ENCODE measurements at places on chromosomes 5 and 9.

DNA sequence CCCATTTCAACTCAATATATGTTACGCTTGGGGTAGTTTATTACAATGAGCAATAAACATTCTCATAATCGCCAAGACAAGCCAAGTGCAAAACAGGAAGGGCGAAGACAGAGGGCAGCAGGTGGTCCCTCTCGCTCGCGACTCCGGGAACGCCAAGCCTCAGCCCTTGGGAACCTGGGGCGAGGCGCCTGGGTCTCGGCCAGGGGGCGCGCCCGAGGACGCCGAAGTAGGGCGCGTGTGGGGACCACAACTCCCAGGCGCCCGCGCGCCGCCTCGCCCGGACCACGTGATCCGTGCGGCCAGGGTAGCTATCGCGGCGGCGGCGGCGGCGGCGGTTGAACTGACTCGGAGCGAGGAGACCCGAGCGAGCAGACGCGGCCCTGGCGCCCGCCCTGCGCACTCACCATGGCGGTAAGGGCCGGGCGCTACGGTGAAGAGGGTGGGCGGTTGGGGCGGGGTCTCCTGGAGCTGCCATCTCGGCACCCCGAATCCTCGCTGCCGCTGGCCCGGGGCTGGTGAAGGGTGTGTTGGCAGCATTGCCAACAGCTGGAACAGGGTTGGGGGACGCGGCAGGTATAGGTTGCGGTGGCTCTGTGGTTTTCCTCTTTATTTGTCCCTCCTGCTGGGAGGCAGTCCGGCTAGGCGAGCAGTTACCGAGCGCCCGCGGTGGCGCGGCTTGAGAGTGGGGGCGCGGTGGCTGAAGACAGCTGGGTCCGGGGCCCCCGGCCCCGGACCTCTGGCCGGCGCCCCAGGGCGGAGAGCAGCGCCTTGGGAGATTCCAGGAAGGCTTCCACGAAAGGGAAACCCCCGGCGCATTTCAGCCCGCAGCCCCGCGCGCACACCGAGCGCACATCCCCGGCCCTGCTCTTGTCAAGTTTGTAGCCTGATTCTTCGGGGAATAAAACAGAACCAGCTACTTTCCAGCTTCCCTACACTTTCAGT lies at the start of gene SLC31A2:
TSS of gene SLC31A2 (plus strand) at position 338 of the 942 bp plus-strand sequence. CDS start at position 406, 68 bp downstream.
- DNase-seq: peak; percentile 79

DNA sequence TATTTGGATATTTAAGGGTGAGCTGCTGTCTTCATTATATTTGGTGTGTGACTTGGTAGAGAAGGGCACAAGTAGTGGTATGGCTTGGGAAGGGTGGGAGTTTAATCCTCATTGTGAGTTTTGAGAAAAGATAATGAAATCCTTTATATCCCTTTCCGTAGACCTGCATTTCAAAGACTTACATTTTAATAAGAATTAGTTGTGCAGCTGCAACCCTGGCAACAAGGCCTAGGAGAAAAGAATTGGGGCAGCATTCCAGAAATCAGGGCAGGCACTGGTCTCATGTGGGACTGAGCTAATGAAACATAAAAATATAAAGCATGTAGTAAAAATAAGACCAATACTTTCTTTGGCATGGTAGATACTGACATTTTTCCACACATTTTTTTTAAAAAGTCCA lies 60.5 kb downstream of the CDC42SE2 start:
- no peak for DNase-seq

- no peak for DNase-seq
These were observed at the start of gene ABCA2 for GRCh38 chr9:137027369-137028262. Gene ABCA2, minus strand, starts transcription at chr9:137028237. Its CDS starts 97 bp downstream, at chr9:137028140.

DNA sequence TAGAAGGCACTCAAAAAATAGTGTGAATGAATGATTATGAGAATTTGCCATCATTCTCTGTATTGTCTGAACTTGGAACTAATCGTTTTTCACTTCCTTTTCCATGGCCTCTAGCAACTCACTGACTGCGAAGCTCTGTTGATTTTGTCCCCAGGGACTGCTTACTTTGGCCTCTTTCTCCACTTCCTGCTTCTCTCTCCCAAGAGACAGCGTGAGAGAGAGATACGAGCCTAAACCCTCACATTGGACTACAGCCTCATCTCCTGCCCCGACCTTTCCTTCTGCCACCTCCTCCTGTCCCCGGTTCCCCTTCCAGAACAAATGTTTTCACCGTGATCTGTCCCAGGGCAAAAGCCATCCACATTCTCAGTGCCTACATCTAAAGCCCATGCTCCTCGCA lies 300.8 kb upstream of the PANK3 start:
- DNase-seq: no peak

DNA sequence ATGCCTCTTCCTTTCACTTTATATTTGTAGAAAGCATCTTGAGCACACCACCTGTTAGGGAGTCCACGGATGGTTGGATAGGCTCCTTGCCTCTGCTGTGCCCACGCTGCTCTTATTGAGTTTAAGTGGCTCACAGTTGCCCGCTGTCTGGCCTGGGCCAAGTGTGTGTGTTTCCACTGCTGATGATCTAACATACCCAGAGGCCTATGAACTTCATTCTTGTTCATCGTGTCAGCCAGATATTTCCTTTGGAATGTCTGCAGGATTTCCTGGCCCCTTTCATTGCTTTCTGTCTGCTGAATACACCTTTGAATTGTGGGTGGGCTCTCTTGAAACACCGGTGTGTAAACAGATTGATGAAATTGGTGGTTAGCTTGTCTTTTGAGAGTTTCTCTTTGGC lies 46.6 kb downstream of the MVB12B start:
- DNase-seq: no peak

DNA sequence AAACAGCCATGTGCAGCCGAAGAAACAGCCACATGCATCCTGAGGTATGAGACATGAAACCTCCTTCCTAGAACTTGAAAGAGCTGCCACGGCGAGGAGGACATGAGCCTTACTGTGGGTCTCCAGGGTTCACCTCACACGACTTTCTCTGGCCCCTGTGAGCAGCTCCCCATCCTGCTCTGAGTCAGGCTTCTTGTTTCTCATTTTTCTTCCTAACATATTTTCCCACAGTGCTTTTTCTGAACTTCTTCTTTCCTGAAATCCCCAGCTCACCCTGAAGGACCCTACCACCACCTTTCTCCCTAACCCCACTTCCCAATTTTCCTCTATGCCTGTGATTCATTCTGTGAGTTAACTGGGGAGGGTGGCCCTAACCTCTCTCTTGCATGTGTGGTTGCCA lies 33.7 kb upstream of the ADRB2 start:
- peak; percentile 90 for DNase-seq
